ENCODE measurements at places on chromosomes 1 and 21.

DNA sequence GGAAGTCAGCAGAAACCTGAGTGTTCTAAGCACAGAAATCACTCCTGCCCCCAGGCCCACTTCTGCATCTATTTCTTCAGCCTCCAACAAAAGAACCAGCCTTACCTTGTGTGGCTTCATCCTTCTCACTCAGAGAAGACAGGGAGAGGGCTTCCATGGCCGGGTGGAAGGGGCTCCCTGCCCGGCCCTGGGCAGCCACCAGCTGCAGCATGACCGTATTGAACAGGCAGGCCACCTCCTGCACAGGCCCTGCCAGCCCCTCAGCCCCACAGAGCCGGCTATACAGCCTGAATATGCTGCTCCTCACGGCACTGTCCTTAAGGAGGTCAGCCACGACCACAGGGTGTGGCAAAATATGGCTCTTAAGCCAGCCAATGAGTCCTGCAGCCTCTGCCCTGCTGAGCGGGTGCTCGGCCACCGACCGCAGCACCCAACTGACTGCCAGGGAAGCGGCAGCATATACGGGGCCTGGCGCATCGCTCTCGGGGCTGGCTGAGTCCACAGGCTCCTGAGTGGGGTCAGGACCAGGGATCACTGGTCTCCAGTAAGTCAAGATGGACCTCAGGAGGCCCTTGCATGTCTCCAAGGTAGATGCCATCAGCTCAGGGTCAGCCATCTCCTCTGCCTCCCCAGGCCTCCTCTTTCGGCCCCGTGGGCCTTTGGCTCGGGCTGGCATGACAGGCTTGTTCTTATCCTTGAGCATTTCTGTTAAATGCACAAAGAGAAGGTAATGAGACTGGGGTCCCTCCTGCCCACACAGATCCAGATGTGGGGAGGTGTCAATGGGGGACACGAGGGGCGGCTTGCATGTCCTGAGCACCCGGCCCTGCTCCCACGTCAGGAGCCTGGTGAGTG lies 17.9 kb downstream of the MRAP start:
- DNase-seq, result no peak

DNA sequence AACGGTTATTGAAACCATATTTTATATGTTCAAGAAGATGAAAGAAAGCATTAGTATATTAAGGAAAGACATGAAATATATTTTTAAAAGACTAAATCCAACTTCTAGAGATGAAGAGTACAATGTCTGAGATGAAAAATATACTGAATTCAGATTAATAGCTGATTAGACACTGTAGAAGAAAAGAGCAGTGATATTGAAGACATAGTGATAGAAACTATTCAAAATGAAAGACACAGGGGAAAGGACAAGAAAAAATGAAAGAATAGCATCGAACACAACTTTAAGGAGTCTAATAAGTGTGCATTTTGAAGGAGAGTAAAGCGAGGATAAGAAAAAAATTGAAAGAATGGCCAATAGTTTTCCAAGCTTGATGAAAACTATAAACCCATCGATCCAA lies 11.2 kb upstream of the IFNAR1 start:
- no peak for DNase-seq

DNA sequence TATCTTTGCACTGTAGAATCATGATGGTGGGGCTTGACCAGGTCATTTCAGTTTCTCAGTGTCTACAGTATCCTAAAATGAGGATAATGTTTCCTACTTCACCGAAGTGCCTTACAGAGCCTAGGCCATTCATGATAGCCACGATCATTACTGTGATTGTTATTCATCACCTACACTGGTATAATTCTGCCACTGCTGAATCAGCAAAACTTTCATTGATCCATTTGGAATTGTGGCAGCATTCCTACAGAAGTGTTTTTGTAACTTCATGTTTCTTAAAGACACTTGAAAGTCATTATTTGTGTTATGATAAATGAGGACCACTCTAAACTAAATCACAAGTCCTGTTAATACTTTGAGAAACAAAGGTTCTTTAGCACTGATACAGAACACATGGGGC lies 6.0 kb upstream of the PLPPR5 start:
- no peak for DNase-seq

DNA sequence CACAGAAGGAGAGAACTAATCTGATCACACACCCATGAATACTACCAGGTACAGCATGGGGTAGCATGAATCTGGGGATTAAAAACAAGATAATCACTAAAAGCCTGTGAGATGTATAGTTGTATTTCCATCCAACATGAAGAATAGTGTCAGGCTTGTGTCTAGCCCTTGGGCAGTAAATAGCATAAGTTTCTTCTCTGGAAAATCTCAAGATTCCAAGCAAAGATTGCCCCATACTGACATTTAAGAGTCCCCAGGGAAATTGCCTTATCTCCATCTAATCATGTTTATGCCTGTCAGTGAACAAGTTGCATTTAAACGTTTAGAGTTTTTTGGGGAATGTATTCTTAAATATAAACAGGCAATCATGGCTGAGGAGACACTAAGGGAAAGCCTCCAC lies 109.2 kb upstream of the SERTAD4 start:
- DNase-seq, result no peak

DNA sequence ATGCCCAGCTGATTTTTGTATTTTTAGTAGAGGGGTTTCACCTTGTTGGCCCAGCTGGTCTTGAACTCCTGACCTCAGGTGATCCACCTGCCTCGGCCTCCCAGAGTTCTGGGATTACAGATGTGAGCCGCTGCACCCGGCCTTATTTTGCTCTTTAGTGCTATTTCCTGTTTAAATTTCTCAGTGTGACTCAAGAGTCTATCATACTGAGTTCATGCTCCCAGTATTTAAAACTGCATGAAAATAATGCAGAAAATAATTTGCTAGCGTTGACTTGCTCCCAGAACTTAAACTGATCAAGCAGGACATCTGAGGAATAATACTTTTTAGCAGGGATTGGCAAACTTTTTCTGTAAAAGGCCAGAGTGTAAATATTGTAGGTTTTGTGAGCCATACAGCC lies 86.4 kb upstream of the C1orf21 start:
- no peak for DNase-seq

DNA sequence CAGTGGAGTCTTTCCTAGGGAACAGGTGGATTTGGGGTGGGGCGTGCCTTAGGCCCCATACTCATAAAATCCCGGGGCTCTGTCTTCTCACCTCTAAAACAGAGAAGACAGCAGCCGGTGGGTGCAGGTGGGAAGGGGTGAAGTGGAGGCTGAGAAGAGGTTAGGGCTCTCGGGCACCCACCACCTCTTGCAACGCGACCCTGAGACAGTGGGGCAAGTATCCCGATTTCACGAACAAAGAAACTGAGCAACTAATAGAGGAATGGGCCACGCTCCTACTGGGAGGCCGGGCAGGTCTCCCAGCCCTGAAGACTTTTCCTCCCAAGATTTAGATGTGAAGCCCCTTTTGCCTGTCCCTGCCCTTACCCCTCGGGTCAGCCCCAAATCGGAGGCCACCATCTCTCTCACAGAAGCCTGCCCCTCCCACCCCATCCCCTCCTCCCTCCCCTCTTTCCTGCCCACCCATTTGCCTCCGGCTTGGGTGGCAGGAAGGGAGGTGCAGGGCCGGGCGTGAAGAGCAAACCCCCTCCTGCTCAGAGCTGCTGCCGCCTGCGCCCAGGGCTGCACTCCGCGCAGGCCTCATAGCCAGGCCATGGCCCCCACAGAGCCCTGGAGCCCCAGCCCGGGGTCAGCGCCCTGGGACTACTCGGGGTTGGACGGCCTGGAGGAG lies at the start of gene GPR25:
TSS of gene GPR25 (plus strand) at position 536 of the 670 bp plus-strand sequence. CDS start at position 593, 57 bp downstream.
- no peak for DNase-seq

DNA sequence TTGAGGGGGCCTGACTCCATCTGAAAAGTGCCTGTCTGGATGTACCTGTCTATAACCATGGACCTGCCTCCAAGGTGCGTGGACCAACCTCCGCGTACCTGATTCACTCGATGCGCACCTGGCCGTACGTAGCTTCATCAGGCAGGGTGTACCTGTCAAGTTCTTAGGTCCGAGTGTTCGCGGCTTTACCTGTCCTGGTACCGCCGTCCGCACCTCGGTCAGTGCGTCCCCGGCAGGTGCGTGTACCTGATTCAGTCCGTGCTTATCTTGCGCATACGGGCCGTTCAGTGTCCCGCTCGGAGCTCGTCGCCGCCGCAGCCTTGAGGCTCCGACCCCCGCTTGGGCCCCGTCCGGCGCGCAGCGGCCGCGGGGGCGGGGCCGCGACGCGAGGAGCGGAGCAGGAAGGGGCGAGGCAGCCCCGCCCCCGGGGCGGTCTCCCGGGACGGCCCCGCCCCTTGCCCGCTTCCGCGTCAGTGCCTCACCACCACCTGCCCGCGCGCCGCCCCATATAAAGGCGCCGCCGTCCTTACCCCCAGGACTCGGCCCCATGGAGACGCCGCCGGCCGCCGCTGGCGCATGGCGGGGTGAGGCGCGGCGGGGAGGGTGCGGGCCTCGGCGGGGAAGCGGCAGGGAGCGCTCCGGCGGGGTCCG lies at the start of gene ZC3H12A:
TSS of gene ZC3H12A (plus strand) at position 535 of the 651 bp plus-strand sequence. CDS start 917 bp downstream, outside the sequence.
- DNase-seq, result peak; percentile 94

Measured in activated T-cell treated with anti-CD3 and anti-CD28 coated beads, Interleukin-2, amount 50 U/mL, for 1 hour (primary cell).